Activated T-cell treated with anti-CD3 and anti-CD28 coated beads for 24 hours (primary cell): ENCODE measurements at places on chromosomes 6 and 20.

DNA sequence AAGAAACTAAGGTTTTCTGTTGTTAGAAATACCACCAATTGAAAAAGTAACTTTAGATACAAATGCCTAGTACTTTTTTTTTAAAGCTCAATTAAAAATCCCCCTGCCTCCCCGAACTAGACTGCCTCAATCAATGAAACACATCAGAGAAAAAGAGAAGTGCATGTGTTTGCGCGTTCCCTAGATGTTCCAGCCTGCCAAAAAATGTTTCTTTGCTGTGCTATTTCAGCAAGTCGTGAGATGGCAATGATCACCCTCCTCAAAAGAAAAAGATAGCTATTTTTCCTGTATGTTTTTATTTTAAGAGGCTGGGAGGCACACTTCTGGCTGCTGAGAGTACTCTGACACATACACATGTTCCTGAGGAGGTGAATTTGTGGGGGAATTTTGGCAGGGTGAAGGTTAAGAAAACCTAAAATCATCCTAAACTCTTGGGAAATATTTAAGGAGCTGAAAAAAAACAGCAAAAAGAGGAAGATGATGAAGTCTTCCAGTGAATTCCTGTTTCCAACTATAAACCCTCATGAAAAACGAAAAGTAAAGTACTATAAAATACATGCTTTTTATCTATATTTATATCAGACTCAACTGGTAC, 114.8 kb downstream of the HIVEP2 start:
- no peak for DNase-seq

- no peak for DNase-seq
Measured at GRCh38 chr20:54118220-54119001, 48.0 kb upstream of the BCAS1 start.

- DNase-seq = no peak
Measured at GRCh38 chr6:105193647-105194046, 13.8 kb upstream of the POPDC3 start.

DNA sequence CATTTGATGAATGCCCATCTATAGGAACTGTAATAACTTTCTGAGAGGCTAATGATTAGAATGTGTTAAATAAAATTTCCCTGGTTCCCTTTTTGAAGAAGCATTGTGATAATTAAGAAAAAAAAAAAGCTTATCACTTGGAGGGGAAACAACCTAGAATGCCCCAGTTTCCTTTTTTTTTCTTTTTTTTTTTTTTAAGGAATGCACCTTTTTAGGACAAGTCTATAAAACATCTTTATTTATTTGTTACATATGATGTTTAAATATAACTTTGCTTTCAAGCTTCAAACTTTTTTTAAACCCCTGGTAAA, 7.3 kb upstream of the MRPS10 start:
- no peak for DNase-seq

- DNase-seq = no peak
Measured at GRCh38 chr6:47414423-47415167, 63.0 kb upstream of the CD2AP start.

DNA sequence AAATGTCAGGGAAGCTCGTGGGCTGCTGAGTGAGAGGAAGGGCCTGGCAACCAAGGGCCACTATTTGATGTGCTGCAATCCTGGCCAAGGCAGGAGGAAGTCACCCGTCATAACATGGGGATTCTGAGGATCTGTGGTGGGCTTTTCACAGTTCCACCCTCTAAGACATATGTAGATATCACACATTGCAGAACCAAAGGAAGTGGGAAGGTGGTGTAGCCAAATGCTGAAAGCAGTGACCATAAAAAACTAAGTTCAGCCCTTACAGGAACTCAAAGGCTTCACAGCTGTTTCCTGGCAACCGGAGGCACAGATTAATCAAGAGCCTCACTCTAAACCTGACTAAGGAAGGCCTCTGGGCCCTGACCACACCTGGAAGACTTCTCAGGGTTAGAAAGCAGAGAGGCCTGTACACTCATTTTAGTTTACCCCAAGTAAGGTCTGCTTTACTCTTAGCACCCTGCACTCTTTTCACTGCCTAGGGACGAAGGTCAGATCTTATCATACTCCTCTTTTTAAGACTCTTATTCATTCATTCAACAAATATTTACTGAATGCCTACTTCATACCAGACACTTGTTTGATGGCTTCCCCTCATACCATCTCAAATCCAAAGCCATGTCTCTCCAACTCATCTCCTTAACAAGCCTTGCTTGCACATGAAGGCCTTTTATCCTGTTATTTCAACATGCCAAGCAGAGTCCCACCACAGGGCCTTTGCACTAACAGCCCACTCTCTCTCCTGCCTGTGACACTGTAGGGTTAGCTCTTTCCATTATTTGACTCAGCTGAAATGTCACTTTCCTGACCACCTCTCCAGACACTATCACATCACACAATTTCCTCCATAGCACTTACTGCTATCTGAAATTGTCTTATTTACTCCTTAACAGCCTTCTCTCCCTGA, 2.6 kb downstream of the UBE2V1 start:
- no peak for DNase-seq

DNA sequence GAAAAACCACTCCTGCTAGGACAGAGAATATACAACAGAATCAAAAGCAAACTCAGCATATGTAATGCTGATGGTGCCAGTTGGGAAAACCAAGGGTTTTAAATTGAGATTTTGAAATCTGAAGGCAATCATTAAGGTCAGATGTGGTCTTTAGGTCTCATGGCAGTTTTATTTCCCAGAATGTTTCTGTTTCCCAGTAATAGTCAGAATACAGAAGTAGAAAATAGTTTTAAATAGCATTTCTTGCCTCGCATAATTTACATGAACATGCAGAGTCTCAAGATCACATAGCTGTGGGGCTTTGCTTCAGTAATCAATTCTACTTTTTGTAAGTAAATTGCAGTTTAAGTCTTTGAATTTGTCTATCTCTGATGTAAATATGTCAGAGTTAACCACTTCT, 58.1 kb downstream of the RNF144B start:
- no peak for DNase-seq

- DNase-seq = no peak
Measured at GRCh38 chr20:6348908-6349307, 226.1 kb upstream of the FERMT1 start.
